ENCODE measurements at places on chromosomes 7 and 10.
A peak's percentile ranks its signal among the peaks of the same experiment; 100 is the strongest.

DNA sequence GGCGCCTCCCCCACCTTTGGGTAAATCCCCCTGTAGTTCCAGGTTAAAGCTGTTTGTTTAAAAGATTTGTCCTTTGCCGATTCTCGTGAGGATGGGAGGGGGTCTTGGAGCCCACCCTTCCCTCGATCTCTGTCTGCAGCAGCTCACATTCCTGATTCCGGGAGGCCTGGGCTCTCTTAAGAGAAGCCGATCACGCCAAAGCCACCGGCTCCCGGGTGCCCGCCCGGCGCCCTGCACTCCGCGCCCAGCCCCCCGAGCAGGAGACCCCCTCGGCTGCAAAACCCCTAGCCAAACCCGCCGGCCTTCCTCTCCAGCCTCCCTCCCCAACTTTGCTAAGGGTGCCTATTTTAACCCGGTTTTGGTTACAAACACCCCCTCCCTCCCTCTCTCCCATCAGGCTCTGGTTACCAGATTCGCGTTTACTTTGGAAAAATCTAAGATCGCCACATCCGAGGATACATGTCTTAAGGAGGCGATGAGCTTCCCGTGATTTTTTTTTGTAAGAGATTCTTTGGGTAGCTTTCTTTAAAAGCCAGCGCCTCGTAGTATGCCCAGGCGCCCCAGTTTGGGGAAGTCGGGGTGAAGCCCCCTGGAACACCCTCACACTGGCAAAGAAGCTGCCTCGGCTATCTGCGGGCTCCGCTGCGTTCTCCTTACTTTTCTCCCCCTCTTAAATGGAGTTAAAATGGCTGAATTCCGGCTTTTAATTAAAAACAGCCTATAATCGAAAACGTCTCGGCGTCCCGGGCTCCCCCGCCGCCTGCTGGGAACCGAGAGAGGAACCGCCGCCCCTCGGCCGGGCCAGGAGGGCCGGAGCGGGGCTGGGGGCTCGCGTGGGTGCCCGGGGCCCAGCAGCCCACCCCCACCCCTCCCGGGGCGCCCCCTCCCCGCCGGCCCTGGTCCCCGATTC lies 983 bp downstream of the TNRC18 start:
- peak; percentile 44 for DNase-seq

DNA sequence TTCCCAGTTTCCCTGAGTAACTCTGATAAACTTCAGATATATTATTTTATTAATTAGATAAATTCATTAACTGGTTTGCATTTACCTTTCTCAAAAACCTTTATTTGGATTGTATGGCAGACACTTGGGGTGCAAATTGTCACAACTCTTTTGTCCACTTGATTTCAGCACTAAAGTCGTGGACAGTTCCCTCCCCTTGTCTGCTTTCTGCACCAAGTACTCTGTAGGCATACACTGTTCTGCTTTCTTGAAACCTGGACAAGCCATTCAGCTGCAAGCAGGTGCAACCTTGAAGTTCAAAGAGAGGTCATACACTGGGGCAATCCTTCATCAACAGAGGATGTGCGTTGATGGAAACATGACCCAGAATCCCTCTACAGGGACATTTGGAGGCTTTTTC lies 162.9 kb downstream of the ARL5B start:
- DNase-seq, result no peak

DNA sequence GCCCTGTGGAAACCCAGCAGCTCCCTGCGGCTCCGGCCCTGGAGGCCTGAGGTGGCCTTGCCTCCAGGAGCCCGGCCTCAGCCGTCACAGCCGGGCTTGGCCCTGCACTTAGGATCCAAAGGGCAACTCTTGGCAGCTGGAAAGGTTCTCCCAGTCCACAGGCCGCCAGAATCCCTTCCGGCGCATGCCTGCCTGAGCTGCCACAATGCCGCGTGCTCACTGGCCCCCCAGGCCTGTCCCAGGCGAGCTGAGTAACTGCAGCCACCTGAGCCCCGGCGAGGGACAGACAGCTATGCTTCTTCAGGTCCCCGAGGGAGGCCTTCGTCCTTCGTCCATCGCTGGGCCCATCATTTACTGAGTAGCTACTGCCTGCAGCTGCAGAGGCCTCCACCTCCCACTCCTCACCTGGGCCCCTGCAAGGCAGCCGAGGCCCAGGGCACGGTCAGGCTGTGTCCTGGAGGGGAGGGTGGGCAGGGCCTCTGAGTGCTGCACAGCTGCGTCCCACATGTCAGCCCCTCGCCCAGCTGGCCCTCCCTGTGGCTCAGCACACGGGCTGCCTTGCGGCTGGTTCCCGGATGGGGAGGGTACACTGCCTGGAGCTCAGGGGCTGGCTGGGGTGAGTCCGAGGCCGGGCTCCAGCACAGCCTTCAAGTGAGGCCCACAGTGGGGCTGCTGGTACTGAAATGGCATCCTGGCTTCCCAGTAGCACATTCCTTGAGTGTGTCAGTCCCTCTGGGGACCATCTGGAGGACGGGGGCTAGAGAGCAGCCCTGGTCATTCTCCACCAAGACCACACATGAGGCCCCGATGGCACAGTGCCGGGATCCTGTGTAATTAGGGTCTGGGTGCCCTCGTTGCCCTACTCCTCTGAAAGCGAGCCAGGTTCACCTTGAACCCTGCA lies 172.5 kb downstream of the ELFN1 start:
- no peak for DNase-seq

DNA sequence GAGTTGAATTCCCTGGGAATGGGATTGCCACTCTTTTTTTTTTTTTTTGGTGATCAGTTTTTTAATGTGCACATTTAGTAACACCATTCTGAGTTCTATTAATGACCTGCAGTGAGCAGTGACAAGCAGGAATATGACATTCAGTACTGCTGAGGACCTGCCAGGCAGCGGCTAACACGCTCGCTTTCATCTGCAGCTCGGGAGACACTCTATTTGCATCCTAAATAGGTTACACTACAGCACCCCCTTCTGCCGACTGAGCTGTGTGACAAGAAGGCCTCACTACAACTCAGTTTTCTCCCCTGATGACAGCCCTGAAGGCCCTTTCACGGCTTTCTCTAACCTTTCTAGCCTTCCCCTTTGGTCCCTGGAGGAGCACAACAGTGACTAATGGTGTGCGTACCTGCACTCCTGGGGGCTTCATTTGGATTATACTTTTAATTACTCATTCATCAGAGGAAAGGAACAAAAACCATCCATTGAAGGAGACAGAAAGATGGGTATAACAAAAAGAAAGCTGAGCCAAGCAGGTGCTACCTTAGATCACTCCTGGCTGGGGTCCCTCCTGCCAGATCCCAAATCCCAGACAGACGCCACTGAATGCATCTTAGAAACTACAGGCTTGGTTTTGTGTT lies 872.4 kb downstream of the LRMDA start:
- DNase-seq, result peak; percentile 85

DNA sequence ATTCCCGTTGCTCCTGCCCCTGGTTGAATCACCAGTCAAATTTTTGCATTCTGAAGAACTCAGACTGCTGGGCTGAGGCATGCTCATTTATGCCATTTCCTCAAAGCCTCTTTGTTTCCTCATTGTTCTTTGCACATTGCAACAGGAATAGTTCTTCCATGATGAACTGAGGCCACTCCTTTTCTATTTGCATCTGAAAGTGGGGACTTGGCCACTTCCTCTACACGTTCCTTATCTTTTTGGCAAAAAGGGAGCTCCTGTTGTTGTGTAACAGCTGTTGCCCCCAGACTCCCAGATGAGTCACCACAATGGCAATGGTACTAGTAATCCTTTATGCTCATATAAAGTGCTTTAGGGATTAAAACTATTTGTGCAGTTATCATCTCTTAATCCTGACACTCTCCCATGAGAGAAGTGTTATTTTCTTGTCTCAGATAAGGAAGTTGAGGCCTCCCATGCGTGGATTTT lies 20.1 kb upstream of the ITPRID1 start:
- peak; percentile 95 for DNase-seq

DNA sequence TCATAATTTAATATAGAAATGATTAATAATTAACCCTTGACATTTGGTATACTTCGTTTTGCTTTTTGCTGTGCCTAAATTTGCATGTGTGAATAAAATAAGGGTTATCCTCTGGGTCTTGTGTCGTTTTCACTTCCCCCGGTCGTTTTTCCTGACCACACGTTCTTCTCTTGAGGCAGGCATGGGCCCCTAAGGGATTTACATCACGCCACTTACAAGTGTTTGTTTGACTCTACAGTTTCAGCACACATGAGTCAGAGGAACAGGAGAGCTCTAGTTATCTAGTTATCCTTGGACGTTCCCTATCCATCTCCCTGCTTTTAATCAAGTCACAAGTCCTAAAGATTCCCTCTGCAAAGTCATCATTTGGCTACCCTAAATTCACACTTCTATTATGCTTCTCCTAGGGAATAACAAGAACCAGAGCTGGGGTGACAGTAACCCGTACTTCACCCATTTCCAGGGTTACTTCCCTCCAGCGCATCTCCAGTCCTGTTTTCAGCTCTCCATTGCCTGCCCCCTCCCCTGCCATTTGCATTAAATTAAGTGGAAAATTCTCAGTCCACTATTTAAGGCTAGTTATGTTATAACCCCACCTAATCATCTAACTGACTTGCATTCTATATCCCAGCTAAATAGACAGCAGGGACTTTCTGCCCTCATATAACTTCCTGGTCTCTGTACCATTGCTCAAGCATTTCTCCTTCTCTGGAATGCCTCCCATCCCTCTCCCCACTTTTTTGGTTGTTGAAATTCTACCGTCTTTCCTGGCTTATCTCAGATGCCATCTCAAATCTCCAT lies 206.9 kb downstream of the PTEN start:
- no peak for DNase-seq

- no peak for DNase-seq
These were observed 35.4 kb downstream of the CALD1 start for GRCh38 chr7:134814730-134815364.

- no peak for DNase-seq
These were observed 131.9 kb downstream of the TRRAP start for GRCh38 chr7:99010281-99010680.

DNA sequence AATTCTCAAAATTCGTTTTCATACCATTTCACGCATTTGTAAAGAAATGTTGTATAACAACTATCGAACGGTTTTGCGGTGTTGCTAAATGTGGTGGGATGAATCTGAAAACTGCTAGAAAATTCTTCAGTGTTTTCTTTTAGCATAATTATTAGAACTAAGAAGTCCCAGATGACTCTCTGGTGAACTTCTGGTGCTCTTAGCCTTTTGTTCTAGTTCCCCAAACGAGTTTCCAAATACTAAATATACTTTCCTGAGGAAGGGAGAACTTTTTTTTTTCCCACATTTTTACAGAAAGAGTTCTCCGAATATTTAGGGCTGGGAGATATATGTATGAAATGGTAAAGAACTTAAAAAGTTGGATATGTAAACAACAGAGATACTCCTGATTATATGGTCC lies 82.5 kb downstream of the ICA1 start:
- no peak for DNase-seq
